CD8-positive, alpha-beta memory T cell (primary cell): ENCODE measurements at places on chromosomes 5 and 9. TPM values are rescaled to one million over a fixed set of nuclear protein-coding genes. Genes with fewer than 3 reads are reported as not detected.

DNA sequence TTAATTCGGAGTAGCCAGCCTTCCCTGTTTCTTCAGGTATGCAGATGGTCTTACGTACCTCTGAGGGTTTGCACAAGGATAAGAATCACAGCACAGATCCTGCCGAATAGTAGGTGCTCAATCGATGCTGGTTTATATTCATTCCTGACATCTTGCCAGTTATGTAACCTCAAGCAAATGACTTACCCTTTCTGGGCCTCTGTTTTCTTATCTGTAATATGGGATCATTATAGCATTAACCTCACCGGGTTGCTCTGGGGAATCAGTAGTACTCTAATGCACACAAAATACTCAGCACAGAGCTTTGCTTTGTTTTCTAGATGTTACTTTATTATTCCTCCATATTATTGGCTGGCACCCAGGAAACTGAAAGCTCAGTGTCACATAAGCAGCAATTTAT, 7.7 kb upstream of the NR5A1 start:
- no peak for DNase-seq
- no peak overlapping the region for H3K4me3 ChIP-seq
- H3K27me3 ChIP-seq, result no peaks in the 10 kb centered on the region
- no peaks in the 10 kb centered on the region for H3K36me3 ChIP-seq

SMIM33 gene
- 0.28 TPM for total RNA-seq

GRCh38 chr9:125508249-125508648, 198.8 kb downstream of the MAPKAP1 start:
- DNase-seq, result no peak
- no peak overlapping the region for H3K4me3 ChIP-seq
- no peaks in the 10 kb centered on the region for H3K27me3 ChIP-seq
- H3K27ac ChIP-seq, result no peak overlapping the region

GRCh38 chr5:639584-640213, 27.6 kb downstream of the CEP72 start:
- no peak overlapping the region for H3K27ac ChIP-seq
- peaks cover 21% of the 10 kb centered on the region for H3K36me3 ChIP-seq
- H3K4me1 ChIP-seq, result no peaks in the 10 kb centered on the region
- no peak overlapping the region for H3K4me3 ChIP-seq
- H3K27me3 ChIP-seq, result no peaks in the 10 kb centered on the region
- no peak for DNase-seq

FBN2 gene
- total RNA-seq, result 0.09 TPM

DNA sequence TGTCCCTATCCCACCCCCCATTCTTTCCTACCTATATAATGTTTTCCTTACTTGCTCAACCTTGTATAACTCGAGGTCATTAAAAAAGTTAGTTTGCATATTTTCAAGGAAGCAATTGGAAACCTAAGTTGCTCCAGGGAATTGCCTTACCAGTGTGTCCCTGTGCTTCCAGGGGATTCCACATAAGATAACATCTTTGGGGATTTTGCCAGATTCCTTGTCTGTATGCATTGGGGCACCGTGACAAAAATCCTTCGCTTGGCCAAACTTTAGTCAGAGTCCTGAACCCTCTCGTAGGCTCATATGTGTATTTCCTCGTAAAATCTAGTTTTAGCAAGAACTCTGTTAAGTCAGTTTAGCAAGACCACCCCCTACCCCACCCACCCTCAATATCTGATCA, 14.7 kb upstream of the OSMR start:
- H3K4me1 ChIP-seq, result no peaks in the 10 kb centered on the region
- DNase-seq, result no peak
- H3K27ac ChIP-seq, result no peak overlapping the region
- no peaks in the 10 kb centered on the region for H3K27me3 ChIP-seq
- no peak overlapping the region for H3K4me3 ChIP-seq

DNA sequence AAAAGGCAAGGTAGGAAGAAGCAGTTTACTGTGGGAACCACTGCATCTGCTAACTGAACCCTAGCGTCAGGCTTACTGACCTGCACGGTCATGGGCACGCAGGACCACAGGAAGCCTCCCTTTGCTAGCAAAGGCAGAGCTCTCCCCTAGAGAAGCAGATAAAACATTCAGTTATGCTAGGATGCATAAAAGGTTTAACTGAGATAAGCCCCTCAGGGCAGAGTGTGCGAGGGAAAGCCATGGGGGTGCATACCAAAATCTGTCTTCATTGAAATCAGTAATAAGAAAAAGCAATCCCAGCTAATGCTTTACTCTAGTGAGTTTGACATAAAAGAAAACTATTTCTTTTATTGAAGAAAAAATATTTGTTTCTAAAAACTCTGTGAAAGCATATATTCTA, 2403.7 kb upstream of the C9orf72 start:
- H3K27ac ChIP-seq, result no peak overlapping the region
- DNase-seq, result no peak
- no peaks in the 10 kb centered on the region for H3K27me3 ChIP-seq
- no peaks in the 10 kb centered on the region for H3K4me1 ChIP-seq

- no peaks in the 10 kb centered on the region for H3K4me1 ChIP-seq
- H3K36me3 ChIP-seq, result no peaks in the 10 kb centered on the region
- no peak for DNase-seq
- H3K4me3 ChIP-seq, result no peak overlapping the region
- no peaks in the 10 kb centered on the region for H3K27me3 ChIP-seq
Measured at GRCh38 chr5:124922255-124922975, 176.0 kb upstream of the ZNF608 start.

DNA sequence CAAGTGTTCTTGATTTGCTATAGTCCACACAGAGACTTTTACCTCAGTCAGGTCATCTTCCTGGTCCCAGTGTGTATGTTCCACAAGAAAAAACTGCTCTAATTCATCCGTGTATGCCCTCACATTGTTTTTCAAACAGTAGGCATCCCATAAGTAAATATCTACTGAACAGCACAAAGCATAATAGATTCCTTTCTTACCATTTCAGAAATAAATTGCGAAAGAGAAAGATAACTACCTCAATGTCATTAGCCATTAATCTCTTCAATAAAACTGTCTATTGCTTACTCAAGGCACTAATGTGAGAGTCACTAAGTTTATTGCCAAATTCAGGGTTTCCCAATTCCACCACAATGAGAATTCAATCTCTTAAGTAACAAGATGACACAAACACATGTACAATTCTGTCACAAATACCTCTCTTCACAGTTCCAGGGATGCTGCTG, 9.6 kb downstream of the FBXW2 start:
- H3K36me3 ChIP-seq, result peaks cover 6% of the 10 kb centered on the region
- no peak overlapping the region for H3K27ac ChIP-seq
- peaks cover 31% of the 10 kb centered on the region for H3K4me1 ChIP-seq
- no peak for DNase-seq
- H3K27me3 ChIP-seq, result no peaks in the 10 kb centered on the region

DNA sequence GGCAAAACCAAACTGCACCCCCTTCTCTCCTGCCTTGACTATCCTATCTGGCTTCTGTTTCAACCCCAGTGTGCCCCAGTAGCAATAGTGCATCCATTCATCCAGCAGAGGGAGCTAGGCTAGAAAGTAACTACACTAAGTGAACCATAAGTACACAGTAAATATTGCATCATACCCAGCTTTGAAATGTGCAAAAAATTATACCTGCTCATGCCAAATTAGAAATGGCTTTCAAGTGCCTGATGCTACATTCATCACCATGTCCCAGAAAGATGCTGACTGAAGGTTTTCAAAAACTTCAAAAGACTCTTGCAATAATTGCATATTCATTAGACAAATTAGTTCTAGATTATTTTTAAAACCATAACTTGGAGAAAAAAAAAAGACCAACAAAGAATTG, 153.5 kb downstream of the PRELID2 start:
- no peaks in the 10 kb centered on the region for H3K27me3 ChIP-seq
- H3K4me1 ChIP-seq, result no peaks in the 10 kb centered on the region
- no peak for DNase-seq
- no peak overlapping the region for H3K4me3 ChIP-seq
- no peaks in the 10 kb centered on the region for H3K36me3 ChIP-seq

DNA sequence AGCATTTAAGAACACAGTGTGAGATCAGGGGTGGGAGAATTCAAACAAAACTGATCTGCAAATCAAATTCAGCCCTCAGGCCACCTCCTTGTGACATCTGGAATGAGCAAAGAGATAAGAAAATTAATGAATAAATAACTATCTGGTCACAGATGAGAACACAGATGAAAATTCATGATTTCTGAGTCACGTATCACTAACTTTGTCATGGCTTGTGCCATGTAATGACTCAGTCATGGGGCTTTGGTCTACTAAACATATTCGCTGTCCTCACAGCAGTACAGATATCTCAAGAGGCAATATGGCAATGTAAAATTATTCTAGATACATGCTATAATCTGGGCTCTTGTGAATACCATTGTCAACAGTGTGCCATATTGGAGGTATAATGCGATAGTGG, 274.4 kb downstream of the MAN2A1 start:
- H3K4me3 ChIP-seq, result no peak overlapping the region
- H3K36me3 ChIP-seq, result no peaks in the 10 kb centered on the region
- no peaks in the 10 kb centered on the region for H3K4me1 ChIP-seq
- no peak for DNase-seq
- H3K27ac ChIP-seq, result no peak overlapping the region
